ENCODE measurements at places on chromosomes 1 and 21.

GRCh38 chr1:62962901-62963776 lies 179.2 kb downstream of the ATG4C start:
- DNase-seq: peak; percentile 64

GRCh38 chr21:27407271-27407670 lies 440.4 kb upstream of the ADAMTS5 start:
- no peak for DNase-seq

- DNase-seq: no peak
These were observed 18.8 kb downstream of the CEP350 start for GRCh38 chr1:179973198-179974110.

GRCh38 chr1:184820956-184821355 lies 66.3 kb upstream of the EDEM3 start:
- no peak for DNase-seq

GRCh38 chr1:106912131-106912530 lies 144.3 kb upstream of the PRMT6 start:
- no peak for DNase-seq

- no peak for DNase-seq
These were observed 1466.4 kb downstream of the PLA2G4A start for GRCh38 chr1:188295157-188295556.

DNA sequence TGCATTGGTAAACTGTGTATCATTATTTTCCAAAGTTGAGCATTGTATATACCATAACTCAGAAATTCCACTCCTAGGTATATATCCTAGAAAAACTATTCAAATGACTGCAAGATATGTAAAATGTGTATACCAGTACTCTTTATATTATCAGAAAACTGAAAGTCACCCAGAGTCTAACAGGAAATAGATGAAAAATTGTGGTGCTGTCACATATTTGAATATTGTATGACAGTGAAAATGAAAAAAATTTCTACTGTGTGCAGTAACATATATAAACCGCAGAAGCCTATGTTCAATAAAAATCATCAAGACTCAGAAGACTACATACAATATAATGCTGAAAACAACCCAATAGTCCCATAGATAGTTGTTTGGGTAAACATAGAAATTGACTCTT lies 74.4 kb upstream of the LYPLAL1 start:
- no peak for DNase-seq

DNA sequence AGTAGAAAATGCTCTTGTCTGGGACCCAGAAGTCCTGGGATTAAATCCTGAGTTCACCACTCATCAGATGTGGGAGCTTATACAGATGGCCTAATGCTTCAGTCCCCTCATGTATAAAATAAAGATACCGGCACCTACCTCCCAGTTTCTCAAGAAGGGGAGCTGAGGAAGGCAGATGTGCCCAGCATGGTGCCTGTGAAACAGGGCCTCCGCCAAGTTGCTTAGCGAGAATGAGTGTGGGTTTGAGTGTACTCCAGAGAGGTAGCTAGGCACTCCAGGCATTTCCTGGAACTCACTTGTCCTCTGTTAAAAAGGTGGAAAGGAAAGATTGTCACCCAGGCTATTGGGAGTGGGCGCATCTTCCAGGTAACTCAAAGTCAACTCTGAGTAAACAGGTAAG lies 37.8 kb downstream of the IER5 start:
- no peak for DNase-seq

DNA sequence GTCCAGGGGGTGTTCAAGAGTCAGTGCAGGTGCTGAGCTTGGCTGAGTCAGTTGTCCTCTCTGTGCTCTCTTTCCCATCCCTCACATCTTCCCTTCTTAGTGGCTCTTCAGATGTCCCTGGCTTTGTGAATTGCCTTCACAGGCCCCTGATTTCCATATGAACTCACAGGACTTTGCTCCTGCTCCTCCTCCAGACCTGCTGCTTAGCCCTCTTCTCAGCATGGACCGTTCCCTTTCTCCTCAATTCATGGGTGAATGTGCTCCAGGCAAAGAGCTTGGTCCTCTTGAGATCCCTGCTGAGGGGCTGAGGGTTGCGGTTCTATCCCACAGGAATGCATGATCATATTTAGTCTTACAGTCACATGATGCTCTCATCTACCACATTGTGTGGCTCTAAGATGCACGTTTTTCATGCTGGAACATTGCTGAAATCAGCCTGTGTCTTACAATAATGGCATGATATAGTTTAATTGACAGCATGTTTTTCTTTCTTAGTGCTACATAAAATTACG lies 30.5 kb downstream of the CACNA1E start:
- no peak for DNase-seq

- DNase-seq: peak; percentile 46
These were observed 1.1 kb downstream of the LUZP1 start for GRCh38 chr1:23167353-23168078.
